C1 segment of cervical spinal cord (tissue), 14 donors: ENCODE measurements at places on chromosomes 5 and 9.

- DNase-seq: no peak
Observed at GRCh38 chr5:54696931-54697330, 179.4 kb downstream of the SNX18 start.

DNA sequence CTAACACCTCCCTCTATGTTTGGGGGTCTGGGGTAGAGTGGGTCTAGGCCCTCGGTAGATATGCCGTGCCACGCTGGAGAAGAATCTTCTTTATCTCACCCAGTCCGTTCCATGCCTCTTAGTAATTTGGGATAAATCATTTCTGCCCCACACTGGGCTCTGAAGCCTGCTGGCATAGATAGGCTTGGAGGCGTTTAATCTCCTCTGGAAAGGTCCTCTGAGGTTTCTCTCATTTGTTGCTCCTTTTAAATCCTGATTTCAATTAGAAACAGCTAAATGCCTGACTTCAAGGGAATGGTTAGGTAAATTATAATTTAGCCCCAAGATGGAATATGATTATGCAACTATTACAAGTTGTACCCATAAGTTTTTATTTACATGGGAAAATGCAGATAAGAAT lies 57.8 kb upstream of the AKNA start:
- DNase-seq: no peak

GRCh38 chr5:34040472-34040871 lies 2.5 kb downstream of the C1QTNF3 start:
- DNase-seq: no peak

DNA sequence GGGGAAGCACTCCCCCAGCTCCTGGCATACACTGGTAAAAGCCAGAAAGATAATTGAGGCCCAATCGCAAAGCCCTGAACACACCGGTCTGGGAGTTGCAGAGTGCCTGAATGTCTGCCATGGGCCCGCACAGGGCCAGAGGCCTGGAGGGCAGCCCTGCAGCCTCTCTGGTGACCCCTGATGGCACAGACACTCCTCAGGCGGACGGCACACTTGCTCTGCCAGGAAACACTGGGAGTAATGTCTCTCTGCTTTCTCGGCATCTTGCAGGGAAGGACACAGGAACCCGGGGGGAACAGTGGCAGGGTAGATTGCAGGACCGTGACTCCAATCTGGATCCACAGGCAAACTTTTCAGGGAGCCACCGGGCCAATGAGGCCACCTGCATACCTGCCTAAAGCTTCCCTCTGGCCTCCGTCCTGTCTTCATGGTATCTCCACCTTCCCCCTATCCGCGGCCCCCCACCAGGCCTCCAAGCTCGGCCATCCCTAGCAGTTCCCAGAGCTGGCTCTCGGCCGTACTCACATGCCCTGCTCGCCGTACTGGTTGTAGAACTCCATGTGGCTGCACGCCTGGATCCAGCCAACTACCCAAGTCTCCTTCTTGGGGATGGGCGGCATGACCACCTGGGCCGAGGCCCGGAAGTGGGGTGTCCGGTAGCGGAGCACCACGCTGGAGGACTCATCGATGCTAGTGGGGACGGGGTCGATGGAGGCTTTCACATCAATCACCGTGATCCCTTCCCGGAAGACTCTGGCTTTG lies 797 bp downstream of the FAM78A start:
- no peak for DNase-seq

DNA sequence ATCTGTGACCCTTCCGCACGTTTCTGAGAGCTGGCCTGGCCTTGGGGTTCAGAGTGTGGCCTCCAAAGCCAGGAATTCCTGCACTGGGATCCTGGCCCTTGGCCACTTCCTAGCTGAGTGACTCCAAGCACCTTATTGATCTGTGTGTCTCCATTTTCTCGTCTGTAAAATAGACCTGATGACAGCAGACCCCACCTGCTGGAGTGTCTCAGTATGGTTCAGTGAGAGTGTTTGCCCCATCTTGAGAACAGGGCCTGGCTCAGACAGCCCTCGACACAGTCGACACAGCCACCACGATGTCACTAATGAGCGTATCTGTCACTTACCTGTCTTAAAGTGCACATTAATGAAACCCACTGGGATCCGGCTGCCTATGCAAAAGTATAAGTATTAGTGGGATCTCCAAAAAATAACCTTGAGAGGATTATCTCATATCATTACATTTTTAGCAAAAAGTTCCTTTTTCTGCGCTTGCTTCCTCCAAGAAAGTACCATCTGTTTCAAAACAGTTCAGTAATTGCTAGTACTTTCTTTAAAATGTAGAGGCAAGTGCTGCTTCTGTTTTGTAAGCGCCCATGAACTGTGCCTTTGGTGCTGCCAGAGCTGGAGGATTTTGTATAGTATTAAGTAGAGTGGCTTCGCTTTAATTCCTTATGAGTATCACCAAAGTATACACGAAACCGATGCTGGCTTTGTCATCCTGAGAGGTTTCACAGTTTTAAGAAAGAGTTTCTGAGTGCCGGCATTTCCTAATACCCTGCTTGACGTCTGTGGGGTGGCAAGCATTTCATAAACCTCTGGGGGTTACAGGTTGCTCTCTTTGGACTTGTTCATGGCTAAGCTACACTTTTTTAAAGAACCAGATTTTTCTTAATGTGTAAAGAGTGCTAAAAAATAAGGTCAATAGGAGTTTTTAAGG lies 31.7 kb downstream of the UBE2QL1 start:
- DNase-seq: no peak

DNA sequence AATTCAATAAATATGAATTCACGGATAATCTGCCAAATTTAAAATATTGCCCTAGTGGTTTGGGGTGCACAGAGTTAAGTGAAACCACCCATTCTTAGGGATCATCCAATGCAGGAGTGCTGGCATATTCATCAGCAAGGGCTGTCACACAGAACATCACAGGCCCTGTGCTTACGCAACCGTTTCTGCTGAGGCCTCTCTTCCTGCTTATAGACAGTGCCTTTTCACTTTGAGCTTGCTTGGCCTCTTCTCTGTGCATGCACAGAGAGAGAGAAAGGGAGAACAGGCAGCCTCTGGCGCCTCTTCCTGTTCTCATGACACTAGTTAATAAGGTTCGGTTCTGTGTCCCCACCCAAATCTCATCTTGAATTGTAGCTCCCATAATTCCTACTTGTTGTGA lies 366.3 kb downstream of the ICE1 start:
- no peak for DNase-seq

GRCh38 chr9:95140821-95141220 lies 176.7 kb downstream of the FANCC start:
- DNase-seq: no peak

DNA sequence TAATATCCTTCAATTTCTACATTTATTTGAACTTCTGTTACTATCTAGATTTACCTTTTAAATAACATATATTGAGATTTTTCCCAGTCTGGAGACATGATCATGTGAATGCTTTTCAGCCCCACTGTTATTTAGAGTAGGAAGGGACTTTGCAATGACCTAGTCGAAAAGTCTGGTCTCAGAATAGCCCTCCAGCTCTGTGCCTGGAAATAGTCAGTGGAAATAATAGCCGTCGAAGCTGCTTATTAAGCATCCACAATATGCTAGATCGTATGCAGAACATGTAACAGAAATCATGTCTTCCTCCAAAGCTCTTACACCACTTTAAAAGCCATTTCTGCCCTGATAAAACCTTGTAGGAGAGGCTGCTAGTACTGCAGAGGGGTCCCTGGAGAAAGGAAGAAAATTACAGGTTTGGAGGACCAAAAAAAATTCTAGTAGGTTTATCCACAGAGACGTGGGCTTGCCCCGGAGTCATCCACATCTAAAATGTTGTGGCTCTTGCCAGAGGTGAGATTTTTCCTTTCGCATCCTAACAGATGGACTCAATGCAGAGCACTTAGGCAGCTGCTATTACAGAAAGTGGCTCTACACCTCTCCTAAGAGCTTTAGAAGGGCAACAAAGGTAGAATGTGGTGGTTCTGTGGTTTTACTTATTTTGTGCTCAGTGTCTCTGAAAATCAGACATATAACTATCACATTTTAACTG lies 2.5 kb upstream of the FGF1 start:
- DNase-seq: no peak

DNA sequence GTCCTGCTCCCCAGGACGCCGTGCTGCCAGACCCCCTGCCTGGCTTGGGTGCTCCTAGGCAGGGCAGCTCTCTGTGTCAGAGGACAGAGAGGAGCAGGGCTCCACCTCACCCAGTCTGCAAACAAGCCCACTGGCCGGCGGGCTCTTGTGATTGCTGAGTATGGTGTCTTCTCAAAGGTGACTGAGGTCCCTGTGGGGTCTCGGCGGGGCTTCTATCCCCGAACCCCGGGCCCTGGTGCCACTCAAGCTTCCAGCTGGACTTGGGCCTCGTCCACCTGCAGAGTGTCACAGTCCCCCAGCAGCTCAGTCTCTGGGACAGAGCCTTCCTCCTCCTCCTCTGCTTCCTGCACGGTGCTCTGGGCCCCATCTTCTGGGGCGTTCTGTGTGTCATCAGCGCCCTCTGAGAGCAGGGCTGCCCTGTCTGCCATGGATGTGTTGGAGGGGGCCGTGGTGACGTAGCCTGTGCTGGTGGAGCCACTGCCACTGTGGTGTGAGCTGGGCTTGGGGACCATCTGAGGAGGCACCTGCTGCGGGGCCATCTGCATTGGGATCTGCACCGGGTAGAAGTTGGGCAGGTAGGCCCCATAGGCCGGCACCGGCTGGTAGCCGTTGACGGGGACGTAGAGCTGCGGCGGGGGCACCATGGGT lies 226.5 kb downstream of the ROR2 start:
- no peak for DNase-seq

GRCh38 chr9:68715181-68715456 lies 10.1 kb downstream of the PIP5K1B start:
- DNase-seq: no peak

DNA sequence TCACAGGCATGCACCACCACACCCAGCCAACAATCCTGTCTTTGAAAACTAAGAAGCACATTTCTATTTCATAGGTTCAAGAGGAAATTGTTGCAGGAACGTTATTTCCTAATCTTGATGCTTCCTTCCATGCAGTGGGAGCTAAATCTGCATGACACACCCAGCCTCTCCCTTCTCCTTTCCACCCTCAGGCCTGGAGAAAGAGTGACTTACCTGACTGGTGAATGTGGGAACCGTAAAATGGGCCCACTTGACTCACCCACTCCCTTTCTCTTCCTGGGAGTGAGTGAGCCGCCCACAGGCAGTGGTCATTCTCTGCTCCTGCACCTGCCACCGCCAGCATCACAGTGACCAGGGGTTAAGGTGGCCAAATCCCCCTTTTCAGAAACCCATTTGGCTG lies 78.2 kb downstream of the C9orf50 start:
- no peak for DNase-seq

- DNase-seq: peak; percentile 72
Observed at GRCh38 chr5:20972419-20972925, 984.5 kb upstream of the CDH18 start.

GRCh38 chr5:88845081-88845697 lies 37.8 kb downstream of the MEF2C start:
- no peak for DNase-seq

DNA sequence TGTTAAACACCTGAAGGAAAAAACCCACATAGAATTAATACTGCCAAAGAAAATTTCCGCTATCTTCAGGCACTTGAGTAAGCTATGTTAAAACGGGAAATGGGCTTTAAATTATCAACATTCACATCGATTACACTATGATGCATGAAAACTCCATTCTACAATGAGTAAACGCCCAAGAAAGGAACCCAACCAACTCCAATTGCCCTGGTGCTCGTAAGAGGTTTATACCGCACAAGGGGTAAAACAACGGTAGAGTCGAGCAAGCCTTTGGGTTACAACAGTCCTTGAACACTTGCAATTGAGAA lies 1.0 kb downstream of the AGTPBP1 start:
- DNase-seq: no peak

GRCh38 chr9:132894346-132894745 lies 15.6 kb downstream of the SPACA9 start:
- no peak for DNase-seq

- DNase-seq: no peak
Observed at GRCh38 chr5:62259699-62260250, 46.2 kb upstream of the KIF2A start.

DNA sequence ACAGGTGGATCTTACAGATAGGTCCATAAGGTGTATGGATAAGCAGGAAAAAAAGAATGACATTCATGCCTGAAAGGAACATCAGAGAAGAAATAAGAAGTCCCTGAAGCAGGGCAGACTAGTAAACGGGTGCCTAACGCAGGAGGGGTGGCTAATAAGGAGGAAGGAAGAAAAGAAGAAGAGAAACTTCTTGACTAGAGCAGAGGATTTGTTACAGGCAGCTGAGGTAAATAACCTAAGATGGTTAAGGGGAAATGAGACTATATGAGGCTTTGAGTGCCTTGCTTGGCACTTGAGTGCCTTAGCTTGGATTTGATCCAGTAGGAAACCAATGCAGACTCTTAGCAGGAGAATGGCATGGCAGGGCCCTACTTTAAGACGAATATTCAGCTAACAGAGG lies 313.5 kb upstream of the PDE4D start:
- no peak for DNase-seq

DNA sequence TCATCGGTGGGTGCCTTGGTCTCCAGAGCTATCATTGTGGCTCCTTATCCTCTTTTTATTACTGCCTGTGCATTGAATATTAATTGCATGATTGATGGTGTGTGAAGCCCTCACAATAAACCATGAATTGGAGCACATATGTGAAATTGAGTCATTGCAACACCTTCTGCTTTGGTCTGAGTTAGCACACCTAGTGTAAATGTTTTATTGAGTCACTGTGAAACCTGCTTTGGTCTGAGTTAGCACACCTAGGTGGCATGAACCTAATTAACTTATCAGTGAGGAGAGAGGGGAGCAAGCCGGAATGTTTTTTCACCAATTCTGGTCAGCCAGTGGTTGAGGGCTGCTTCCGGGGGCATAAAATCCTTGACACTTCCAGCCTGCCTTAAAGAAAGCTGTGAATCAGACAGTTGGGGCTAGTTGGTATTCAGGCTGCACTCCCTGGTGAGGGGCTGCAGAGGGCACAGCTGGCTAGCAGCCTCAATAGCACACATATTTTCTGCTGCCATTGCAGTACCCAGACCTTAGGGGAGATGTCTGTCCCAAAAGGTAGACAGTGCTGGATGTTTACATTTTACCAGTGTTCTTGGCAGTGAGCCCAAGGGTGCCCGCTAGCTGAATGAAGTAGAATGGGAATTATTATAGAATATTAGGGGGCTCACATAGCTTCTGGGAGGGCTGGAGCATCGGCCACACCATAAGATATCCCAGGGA lies 76.5 kb upstream of the GOLM1 start:
- no peak for DNase-seq

GRCh38 chr5:165305596-165305995 lies 1800.2 kb downstream of the MAT2B start:
- no peak for DNase-seq

DNA sequence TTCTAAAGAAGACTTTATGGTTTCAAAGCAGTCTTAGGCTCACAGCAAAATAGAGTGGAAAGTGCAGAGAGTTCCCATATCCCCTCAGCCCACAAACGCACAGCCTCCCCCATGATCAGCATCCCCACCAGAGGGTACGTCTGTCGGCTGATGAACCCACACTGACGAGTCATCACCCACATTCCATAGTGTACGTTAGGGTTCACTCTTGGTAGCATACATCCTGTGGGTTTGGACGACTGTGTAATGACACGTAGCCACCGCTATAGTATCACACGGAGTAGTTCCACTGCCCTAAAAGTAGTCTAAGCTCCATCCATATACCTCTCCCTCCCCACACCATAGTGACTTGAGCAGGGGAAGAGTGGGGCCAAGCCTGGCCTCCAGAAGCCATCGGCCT lies 135.7 kb upstream of the PHYKPL start:
- DNase-seq: no peak

GRCh38 chr9:105858877-105859276 lies 164.5 kb downstream of the TMEM38B start:
- no peak for DNase-seq

GRCh38 chr5:158039441-158039840 lies 180.5 kb upstream of the CLINT1 start:
- DNase-seq: no peak
